ENCODE measurements at places on chromosomes 6 and 20.

GRCh38 chr20:33477386-33478234 is 12.3 kb upstream of the CBFA2T2 start:
- DNase-seq: no peak

- DNase-seq: no peak
Observed at GRCh38 chr20:41169162-41169690, 31.9 kb downstream of the PLCG1 start.

DNA sequence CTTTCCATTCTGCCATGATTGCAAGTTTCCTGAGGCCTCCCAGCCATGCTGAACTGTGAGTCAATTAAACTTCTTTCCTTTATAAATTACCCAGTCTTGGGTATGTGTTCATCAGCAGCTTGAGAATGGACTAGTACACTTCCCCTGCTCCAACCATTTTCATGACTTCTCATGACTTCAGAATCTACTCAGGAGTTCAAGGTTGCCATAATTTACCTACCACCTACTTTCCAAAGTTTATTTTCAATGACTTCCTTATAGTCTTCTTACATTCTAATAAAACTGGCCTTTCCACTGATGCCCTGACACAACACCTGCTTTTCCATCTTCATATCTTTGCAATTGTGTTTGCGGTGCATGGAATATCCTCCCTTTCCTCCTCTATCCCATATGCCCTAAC is 31.2 kb upstream of the PKIB start:
- no peak for DNase-seq

DNA sequence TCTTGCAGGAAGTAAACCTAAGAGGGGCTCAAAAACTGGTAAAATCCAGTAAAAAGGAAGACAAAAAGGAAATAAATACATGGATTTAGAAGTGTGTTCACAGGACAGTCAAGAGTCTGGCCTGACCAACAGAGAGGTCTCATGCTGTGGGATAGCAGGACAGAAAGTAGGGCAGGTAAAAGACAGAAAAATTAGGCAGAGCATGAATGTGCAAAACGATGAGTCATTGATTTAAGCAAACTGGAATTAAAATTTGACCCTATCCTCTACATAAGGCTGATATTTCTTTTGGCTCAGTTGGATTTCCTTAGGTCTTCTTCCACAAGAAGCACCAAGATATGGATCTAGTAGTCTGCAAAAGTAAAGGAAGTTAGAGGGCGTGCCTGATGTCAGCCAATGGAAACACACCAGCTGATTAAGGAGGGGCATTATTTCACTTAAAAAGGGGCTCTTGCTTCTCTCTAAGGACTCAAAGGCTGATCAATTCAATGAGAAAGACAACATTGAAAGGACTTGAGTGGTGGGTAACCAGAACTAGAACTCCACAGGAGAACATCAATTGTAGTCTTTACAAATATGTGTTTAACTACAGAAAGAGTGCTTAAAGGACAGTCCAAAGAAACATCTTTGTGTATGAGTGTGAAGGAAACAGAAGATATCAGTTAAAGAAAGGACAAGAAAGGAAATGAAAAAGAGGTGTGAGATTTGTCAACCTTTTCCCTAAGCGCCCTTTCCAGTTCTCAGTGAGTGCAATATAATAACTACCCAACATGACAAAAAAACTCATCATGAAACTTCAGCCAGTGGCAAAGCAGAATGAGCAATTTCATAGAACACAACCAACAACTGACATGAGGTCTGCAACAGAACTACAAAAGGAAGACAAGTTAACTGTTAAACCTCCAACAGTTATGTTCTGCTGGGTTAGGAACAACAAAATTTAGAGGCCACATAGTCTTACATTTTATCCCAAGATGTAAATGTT is 19.4 kb upstream of the MYB start:
- DNase-seq: no peak

DNA sequence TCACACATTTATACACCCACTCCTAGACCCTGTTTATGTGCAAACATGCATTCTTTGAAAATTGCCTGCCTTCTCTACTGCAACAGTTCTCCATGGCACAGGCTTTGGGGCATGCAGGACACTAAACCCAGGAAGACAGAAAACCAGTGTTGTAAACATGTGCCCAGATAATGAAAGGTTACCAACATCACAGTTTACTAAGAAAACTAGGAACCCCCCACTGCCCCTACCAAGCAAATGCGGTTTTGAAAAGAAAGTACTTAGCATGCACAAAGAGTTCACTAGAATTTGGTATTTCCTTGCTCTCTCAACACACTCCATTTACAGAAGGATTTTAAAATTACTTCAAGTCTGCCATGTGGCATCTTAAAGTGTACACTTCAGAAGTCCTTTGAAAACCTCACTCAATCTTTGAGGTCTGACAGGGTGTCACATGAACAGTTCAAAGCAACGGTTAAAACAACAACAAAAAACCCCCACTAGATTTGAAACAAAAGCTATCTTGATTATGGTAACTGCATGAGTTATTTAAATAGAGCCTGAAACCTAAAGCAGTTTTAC is 245.0 kb downstream of the GMPR start:
- no peak for DNase-seq
